Bronchial epithelial cell (primary cell): ENCODE measurements at places on chromosomes 13 and 19. TPM values are rescaled to one million over a fixed set of nuclear protein-coding genes. Genes with fewer than 3 reads are reported as not detected.

DNA sequence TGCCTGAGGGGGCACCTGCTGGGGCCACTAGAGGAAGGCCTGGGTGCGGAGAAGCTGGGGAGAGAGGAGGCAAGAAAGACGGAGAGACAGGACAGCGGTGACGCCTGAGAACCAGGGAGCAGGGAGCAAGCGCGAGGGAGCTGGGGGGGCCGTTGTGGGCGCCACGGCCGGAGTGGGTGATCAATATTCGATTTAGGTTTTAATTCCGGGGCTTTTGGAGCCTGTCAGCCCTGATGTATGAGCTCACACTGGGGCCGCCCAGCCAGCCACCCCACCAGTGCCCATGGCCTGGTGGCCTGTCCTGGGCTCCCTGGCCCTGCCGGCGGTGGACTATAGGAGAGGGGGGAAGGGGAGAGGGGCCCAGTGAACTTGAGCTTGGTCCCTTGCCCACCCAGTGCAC, 8.7 kb upstream of the ERFL start:
- no peak for DNase-seq

Gene CDX2
- total RNA-seq, result not detected in 2 replicates

Gene CD209
- total RNA-seq, result not detected in 2 replicates

Gene C5AR1
- under 0.01 and 1.0 TPM in 2 replicates for total RNA-seq

GRCh38 chr13:111318386-111318785, 2.1 kb upstream of the TEX29 start:
- DNase-seq, result no peak

GRCh38 chr19:5805462-5806132, 730 bp downstream of the NRTN start:
- no peak for DNase-seq

DNA sequence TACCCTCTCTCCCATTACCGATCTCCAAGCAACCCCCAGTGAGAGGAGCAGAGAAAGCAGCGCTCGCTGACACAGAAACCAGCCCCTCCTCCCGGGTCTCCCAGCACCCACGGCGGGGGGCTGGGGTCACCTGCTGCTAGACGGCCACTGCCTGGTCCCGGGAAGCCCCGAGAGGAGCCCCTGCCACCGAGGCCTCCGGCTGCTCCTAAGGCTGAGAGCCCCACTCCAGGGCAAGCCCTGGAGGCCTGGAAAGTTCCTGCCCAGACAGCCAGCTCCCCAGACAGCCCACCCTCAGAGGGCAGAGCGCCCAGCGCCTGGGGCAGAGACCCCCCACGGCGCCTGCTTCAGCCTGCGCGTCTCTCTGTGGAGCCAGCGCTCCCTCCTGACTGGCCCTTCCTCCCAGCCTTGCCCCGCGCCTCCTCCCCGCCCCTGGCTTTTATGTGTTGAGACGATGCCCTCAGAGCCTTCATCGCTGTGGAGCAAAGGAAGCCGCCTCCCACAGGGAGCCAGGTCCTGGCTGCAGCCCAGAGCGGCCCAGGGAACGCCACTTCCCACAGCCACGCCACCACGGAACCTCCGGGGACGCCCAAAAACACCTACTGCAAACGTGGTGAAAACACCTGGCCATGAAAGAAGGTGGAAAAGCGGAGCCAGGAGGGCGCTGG, 51.1 kb downstream of the MLLT1 start:
- DNase-seq, result no peak

Gene CCDC70
- not detected in 2 replicates for total RNA-seq

- no peak for DNase-seq
Measured at GRCh38 chr13:51879133-51879532, 17.4 kb downstream of the CCDC70 start.

- peak; percentile 18 for DNase-seq
Measured at GRCh38 chr13:59829690-59830089, 334.0 kb downstream of the DIAPH3 start.

Gene CAPNS1
- 240 and 418 TPM in 2 replicates for total RNA-seq

GRCh38 chr13:102309110-102309509, 92.7 kb downstream of the FGF14 start:
- peak; percentile 48 for DNase-seq

Gene NCAN
- not detected in 2 replicates for total RNA-seq

- DNase-seq, result peak; percentile 21
Measured at GRCh38 chr13:94121686-94122085, 357.8 kb downstream of the DCT start.

- no peak for DNase-seq
Measured at GRCh38 chr19:14412324-14412995, 6.7 kb downstream of the DDX39A start.

DNA sequence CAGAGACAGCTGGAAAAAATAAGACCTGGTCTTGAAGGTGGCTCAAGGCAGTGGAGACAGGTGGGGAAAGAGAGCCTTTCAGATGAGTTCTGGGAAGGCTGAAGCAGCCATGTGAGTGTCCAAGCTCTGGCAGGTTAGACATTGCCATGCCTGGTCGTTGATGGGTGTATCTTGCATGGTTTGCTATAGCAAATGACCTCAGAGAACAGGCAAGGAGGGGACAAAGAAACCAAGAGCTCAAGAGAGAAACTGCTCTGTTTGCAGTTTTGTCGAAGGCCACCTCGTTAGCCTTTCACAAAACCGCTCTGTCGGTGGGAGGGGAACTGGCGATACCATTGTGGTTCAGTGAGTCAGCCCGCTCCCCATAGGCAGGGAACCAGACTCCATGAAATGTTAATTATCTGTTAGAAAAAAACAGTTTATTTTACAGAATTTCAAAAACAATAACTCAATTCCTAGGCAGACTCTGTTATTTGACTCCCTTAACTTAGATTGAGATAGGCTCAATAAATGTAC, 82.8 kb upstream of the ARGLU1 start:
- DNase-seq, result no peak

Gene CEACAM6
- total RNA-seq, result 13.7 and 41.6 TPM in 2 replicates

Gene LILRA1
- total RNA-seq, result not detected in 2 replicates

Gene AP1M2
- total RNA-seq, result 114 and 135 TPM in 2 replicates

- no peak for DNase-seq
Measured at GRCh38 chr13:97621631-97622030, 187.7 kb downstream of the RAP2A start.

DNA sequence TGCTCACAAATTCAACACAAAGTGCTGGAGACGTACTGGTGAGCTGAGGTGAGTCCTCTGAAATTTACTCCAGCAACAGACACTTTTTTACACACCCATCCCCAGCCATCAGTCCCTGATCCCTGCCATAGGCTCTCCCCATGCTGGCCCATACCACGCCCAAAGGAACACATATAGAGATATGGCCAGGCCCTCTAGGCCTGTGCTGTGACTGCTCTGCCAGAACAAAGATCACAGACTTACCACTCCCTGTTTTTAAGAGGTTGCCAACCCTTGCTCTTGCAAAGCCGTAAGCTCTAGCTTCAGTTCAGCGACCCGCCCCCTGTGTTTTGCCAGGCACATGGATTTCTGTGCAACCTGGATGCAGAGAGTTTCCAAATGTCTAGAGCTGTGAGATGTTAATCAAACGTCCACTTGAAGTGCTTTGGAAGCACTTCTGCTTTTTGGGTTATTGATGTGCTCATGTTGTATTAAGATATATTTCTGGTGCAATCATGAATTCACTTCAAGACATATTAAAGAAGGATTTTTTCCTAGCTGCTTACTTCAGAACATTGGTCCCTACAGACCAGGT, 59.7 kb downstream of the DLEU7 start:
- DNase-seq, result no peak

DNA sequence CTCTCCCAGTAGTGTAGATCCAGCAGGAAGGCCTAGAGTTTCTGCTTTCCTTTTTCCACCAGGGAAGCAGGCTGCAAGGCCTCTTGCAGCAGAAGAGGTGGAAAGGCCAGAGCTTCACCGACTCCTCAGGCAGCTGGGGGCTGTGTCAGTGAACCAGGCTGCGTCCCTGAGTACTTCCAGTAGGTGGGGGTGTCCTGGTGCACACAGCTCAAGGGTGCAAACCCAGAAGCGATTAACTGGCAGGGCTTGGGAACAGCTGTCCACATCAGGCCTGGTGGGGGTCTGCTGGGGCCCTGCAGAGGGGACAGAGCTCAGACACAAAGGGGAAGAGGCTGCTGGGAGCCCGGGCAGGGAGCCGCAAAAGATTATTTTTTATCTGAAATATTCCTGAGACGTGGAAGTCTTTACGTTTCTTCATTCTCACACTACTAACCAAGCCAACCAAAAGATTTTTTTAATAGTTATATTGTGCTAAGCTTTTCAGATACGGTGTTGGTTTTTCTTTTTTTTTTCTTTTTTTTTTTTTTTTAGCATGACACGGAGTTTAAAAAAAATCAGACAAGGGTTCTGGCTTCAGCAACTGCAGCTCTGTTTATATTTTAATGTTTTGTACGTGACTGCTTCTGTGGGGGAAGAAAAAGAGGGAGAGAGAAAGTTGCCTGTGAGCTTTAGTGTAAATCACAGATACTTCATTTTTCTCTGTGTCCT, 11.0 kb downstream of the TSHZ3 start:
- DNase-seq, result no peak

DNA sequence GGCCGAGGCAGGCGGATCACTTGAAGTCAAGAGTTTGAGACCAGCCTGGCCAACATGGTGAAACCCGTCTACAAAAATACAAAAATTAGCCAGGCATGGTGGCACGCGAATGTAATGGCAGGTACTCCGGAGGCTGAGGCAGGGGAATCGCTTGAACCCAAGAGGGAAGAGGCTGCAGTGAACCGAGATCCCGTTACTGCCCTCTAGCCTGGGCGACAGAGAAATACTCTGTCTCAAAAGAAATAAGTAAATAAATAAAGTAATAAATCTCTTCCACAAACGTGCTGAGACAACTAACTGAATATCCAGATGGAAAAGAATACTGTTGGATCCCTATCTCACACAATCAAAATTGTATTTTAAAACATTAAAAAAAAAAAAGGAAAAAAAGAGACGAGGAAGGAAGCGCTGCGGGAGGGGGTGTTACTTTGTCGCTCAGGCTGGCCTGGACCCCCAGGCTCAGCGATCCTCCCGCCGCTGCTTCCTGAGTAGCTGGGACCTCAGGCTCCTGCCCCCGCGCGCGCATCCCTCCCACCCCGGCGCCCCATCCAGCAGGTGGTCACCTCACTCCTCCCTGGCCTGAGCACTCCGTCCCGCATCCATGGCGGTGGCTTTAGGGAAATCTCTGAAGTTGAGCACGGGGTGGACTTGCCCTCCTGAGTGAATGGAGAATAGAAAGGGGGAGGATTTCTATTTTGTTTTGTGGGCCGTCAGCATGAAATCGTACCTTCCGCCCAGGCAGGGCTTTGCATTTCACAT, 628 bp upstream of the ZNF813 start:
- no peak for DNase-seq

- no peak for DNase-seq
Measured at GRCh38 chr19:49771674-49772139, 4.9 kb downstream of the AP2A1 start.

Gene NEK5
- total RNA-seq, result 0.26 TPM in 2 replicates

DNA sequence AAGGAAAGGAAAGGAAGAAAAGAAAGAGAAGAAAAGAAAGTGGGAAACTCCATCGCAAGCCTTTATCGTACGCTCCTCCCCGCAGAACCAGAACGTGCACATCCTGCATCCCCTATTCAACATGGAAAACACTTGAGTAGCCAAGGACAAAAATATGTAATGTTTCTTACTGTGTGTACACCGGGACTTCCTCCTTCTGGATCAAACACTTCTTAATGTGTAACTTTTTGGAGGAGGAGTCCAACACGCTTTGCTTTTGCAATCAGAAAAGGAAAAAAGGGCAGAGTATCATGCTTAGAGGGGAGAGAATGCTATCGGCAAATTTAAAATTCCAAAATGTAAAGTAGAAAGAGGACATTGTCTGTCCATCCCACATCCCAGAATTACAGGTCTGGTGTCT, 7.8 kb upstream of the SHFL start:
- DNase-seq, result no peak

Gene PLK5
- not detected in 2 replicates for total RNA-seq

DNA sequence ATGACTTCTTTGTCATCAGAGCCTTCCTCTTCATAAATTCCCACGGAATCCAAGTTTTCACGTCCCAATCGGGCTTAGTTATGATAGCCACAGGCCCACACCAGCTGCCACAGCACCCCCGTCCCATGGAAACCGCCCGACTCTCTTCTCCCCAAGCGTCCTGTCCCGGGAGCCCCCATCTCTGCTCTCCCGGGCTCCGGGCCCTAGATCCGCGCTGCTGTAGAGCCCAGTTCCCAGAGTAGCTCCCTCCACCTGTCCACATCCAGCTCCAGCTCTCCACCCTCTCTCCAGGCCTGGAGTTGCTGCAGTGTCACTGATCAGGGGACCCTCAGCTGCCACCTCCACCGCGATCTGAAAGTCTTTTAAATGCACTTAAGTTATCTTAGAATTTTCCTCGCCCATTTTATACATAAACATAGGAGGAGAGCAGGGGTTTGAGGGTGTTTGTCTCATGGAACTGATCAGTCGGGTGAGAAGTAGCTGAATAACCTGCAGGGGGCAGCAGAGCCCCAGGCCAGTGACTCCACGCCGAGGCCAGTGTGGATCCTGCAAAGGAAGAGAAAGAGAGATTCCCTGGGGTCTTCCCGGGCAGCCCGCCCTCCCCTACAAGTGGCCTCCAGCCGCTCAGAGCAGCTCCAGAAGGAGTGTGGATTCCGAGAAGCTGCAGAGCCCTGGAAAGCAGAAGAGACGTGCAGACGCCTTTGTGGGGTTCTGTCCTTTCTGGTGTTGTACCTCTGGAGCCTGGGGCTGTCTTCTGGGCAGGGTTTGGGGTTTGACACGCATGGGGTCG, 1.1 kb upstream of the ZNF763 start:
- DNase-seq, result peak; percentile 33

DNA sequence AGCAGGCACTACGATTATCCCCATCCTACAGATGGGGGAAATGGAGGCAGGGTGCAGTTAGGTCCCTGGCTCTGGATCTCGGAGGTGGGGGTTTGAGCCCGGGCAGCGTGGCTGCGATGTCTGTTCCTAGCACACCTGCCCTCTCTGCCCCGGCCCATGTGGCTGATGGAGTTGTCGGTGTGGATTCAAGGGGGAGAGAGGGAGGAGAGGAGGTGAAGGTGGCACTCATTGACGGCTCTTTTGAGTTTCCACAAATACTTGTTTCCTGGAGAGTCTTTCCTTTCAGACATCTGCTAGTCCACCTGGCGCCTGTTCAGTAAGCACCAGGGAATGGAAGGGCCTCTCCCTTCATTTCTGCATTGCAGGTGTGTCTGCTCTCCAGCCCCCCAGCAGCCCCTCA, 69.9 kb downstream of the ARHGEF18 start:
- DNase-seq, result no peak

- peak; percentile 8 for DNase-seq
Measured at GRCh38 chr19:2084993-2085720, 11.0 kb downstream of the MOB3A start.

DNA sequence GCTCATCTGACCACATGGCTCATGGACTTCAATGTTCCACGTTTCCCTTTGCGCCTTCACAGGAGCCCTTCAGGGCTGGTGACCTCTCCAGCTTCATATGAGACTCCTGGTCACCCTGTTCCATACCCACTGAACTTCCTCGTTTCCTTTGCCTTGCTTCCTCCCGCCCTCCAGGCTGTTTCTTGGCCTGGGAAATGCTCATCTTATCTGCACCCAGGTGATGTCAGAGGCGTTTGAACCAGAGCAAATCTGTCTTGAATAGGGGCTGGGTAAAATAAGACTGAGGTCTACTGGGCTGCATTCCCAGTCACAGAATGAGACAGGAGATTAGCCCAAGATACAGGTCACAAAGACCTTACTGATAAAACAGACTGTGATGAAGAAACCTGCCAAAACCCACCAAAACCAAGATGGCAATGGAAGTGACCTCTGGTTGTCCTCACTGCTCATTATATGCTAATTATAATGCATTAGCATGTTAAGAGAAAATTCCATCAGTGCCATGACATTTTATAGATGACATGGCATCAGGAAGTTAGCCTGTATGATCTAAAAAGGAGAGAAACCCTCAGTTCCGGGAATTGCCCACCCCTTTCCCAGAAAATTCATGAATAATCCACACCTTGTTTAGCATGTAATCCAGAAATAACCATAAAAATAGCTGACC, 102.7 kb downstream of the DCLK1 start:
- DNase-seq, result no peak

Gene FAM83E
- 21.9 and 62.3 TPM in 2 replicates for total RNA-seq

- DNase-seq, result no peak
Measured at GRCh38 chr13:22227895-22228294, 557.0 kb downstream of the FGF9 start.
